ENCODE measurements at places on chromosomes 16 and 17.

- DNase-seq = no peak
These were observed 47.5 kb downstream of the FOXL1 start for GRCh38 chr16:86625821-86626220.

GRCh38 chr17:45135978-45136791 lies 698 bp downstream of the ACBD4 start:
- no peak for DNase-seq

- DNase-seq = no peak
These were observed 46.6 kb upstream of the RPL38 start for GRCh38 chr17:74156878-74157277.

- DNase-seq = no peak
These were observed 24.2 kb downstream of the GRB7 start for GRCh38 chr17:39761861-39762496.

DNA sequence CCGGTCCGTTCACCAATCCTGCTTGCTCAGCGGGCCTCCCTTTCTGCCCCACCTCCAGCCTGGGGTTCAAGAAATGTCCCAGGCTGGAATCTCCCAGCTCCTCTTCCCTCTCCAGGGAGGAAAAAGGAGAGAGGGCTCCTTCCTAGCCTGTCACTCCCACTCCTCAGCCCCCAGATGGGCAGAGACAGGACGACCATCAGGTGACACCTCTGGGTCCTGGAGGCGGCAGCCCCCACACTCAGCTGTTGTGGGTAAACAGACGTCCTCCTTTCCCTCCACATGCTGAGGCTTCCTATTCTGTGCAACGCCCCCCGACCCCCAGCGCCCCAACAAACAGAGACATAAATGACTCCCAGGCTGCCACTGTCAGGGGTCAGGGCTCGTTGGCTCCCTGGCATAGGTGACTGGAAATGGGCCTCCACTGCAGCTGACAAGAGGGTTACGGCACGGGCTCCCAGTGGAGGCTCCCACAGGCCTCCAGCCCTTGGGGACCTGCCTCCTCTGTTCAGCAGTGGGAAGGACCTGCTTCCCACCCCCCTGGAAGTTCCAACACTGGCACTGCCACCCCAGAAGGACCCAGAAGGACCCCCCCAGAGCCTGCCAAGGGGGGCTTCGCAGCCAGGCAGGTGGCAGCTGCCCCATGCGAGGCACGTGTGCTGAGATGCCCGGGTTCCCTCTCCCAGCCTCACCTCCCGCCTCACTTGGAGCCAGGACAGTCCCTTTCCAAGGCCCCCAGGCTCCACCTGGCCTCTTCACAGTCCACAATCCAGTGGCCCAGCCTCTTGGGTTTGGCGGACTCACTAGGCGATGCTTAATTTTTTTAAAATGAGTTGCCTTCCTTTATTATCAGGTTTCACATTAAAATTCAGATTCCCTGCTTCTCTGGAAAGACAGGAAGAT lies 232.3 kb downstream of the KATNIP start:
- DNase-seq = no peak

- no peak for DNase-seq
These were observed 8.4 kb upstream of the PCTP start for GRCh38 chr17:55742272-55743102.

GRCh38 chr17:44990994-44991393 lies 22.9 kb upstream of the C1QL1 start:
- DNase-seq = no peak

GRCh38 chr17:33052856-33053255 lies 61.2 kb downstream of the SPACA3 start:
- no peak for DNase-seq

GRCh38 chr17:77212081-77212832 lies 71.5 kb downstream of the SEC14L1 start:
- DNase-seq = no peak

DNA sequence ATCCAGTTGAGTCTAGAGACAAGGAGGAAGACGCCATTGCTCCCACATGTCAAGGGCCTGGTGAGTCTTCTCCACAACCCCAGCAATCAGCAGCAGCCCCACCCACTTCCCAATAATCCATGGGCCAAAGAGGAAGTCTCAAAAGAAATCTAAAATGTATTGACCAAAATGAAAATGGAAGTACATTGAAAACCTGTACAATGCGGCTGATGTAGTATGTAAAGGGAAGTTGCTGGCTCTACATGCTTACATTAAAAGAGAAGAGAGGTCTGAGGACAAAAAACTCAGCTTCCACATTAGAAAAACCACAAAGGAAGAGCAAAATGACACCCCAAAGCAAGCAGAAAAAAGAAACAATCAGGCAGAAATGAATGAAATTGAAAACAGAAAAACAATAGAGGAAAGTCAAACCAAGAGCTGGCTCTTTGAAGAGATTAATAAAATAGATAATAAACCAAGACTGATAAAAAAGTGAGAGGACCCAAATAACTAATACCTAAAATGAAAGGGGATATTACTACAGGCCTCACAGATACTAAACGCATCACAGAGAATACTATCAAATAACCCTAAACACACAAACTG lies 100.6 kb upstream of the METRNL start:
- no peak for DNase-seq

- DNase-seq = no peak
These were observed 120.9 kb upstream of the HS3ST2 start for GRCh38 chr16:22692916-22693637.

DNA sequence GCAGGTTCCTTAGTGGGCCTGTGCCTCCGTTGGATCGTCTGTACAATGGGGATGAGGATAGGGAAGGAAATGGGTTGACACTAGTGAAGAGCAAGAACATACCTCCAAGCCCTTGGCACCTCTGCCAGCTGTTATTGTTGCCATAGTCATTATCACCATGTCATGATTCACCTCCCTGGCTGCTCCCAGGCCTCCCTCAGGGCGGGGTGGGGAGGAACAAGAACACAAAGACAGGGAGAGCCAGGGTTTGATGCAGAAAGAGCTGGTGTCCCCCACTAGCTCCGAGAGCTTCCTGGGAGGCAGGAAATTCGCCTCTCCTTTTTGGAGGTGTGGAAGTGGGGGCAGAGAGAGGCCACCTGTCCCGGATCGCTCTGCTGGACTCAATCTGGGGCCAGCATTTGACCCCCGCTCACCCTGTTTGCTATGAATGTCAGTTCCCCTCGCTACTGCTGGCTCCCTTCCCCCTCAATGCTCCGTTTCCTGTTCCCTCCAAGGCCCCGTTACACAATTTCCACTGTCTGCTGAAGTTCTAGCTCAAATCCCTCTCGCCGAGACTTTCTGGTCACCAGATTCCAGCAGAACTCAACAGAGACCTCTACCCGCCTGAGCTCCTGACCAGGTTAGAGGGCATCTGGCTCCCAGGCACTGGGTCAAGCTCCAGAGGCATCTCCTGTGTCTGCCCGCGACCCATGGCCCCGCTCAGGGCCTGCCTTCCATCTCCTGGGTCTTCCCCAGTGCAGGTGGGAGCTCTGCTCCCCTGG lies 9.1 kb downstream of the TIMP2 start:
- no peak for DNase-seq

DNA sequence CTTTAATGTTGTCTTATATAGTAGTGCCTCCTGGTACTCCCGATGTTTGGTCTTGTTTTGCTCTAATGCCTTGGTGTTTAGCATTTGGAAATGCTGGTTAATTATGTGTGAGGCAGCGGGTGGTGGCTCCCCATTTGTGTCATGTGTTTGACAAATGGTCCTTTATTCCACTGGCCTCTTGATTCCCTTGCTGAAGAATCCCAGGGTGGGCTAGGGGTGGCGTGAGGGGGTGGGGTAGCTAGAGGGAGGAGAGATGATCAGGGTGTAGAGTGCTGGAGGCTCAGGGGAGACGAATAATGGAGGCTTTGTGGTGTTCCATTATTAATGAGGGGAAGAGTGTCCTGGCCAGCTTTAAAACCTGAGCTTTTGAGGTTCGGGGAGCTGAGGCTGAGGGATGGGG lies 5.4 kb downstream of the DYNLL2 start:
- no peak for DNase-seq

DNA sequence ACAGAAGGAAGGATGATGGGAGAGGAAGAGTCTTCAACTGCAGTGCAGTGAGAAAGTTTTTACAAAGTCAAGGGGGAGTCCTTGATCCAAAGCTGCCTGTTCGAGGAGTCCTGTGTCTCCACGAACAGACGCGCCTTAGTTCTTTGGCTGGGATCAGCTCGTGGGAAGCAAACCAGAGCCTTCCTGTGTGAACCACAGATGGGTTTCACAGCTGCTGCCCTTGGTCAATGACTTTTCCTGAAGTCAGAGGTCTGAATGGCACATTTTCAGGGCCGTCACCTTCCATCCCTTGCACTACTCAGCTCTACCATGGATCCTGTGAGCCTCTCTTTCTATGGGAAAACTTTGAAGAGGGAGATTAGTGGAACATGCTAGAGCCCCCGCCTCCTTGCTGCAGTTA lies 4.2 kb upstream of the SBK1 start:
- DNase-seq = no peak

DNA sequence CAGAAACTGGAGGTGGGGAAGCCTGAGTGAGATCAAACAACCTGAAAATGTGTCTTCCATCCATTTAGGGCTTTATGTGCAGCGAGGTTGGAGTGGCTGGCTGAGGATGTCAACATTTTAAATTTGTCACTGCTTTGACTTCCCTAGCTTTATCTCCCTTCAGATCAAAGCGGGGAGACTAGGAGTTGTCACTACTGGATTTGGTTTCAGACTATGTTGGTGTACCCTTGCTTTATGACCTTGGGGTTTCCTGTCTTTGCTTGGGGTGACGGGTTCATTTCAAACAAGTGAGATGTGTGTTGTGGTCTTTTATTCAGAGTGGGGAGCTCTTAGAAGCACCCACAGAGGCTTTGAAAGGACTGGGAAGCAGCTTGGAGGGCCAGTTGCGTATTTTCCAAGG lies 25.6 kb downstream of the MSI2 start:
- DNase-seq = no peak

GRCh38 chr17:31072186-31072585 lies 22.6 kb upstream of the NF1 start:
- no peak for DNase-seq

DNA sequence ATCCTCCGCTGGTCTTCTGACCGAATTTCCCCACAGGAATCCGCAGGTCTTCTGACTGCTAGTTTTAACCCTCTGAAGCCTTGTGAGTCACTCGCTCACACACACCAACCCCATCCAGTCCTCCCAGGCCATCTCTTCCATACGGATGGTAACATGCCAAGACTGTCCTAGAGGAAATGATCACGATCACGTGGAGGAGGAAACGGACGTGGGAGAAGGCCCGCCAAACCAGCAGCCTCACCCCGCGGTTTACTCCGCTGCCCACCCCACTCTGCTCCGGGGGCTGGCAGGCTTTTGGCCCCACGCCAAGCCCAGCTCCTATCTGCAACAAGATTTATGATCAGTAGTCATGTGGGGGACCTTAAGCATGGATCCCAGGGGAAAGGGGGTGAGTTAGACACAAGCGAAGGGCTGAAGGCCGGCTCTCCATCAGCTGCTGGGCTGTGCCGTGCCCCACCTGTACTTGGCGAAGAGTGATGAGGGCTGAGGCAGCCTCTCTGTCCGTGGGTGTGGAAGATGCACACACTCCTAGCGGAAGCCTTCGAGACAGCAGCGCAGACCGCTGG lies 1.5 kb upstream of the FAAP100 start:
- DNase-seq = no peak

DNA sequence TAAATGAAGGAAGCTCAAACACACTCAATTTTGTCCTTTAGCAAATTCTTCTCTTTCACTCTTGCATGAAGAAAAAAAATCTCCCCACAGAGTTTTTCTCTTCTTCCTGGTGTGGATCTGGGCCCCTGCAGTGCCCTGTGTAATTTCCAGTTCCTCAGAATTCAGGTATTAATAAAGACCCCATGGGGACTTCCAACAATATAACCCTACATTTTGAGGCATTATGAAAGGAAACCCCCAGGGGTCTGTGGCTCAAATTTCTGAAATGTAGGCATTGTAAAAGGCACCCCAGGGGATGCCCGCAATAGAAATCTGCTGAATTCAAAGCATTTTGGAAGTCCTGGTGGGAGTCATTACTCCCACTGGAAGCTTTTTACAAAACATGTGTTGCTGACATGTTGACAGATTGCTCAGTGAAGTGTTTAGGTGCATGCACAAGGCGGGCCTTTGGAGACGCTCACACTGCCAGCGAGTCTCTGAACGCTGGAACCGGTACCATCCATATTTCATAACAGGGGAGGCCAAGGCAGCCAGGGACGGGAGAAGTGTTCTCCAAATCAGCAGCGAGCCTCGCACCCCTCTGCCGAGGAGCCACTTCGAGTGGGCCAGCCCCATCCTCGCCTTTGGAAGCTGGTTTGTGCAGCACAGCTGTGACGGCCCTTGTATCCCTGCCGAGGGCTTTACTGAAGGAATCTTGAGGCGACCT lies 154.0 kb downstream of the ZNF423 start:
- DNase-seq = peak; percentile 20

- DNase-seq = no peak
These were observed 5.6 kb downstream of the CDH11 start for GRCh38 chr16:65116216-65116615.

GRCh38 chr16:1429631-1430030 lies 1.2 kb upstream of the PERCC1 start:
- DNase-seq = no peak

DNA sequence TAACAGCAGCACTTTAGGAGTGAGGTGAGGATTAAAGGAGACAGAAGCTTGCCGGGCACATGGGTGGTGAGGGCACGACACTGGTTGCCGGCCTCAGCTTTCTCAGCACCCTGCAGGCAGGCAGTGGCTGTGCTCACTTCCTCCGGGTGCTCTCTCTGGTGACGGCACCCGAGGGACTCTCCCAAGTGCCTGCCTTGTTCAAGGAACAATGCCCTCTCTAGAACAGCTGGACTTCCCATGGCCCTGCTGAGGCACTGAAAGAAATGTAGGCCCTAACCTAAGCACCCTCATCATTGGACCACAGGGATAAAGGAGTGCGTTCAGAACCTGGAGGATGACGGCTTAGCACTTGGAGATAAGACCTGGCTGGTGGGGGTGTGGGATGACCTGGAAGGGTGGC lies 72.7 kb downstream of the N4BP1 start:
- DNase-seq = no peak

DNA sequence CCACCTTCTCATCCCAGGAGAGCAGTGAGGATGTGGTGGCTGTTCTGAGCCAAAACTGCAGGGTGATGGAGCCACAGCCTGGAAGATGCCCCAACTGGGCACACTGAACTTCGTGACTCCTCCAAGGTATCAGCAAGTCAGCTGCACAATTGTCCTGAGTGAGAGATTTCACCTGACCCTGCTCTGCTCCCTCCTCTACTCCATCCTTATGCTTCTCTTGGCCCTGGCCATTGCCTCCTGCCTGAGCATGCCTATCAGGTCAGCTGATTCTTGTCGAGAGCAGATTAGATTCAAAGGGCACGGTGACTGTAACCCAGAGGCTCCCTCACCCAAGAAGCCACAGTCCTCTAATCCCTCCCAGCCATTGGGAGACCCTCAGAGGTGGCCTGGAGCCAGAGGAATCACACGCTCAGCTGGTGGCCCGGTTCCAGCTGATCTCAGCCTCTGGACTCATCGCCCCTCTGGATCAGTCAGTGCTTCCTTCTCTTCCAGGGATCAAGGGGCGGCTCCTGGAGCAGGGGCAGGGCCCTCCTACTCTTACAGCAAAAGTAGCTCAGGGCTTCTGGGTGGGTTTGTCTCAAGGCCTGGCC lies 7.0 kb upstream of the CYB561 start:
- DNase-seq = no peak
